Hippocampal formation (tissue), 2 donors: ENCODE measurements at places on chromosomes 3 and 15.
A peak's percentile ranks its signal among the peaks of the same experiment; 100 is the strongest.

- no peak for DNase-seq
Measured at GRCh38 chr15:62241135-62241770, 76.2 kb upstream of the C2CD4B start.

GRCh38 chr3:23873941-23874340, 42.8 kb downstream of the NKIRAS1 start:
- DNase-seq = no peak

DNA sequence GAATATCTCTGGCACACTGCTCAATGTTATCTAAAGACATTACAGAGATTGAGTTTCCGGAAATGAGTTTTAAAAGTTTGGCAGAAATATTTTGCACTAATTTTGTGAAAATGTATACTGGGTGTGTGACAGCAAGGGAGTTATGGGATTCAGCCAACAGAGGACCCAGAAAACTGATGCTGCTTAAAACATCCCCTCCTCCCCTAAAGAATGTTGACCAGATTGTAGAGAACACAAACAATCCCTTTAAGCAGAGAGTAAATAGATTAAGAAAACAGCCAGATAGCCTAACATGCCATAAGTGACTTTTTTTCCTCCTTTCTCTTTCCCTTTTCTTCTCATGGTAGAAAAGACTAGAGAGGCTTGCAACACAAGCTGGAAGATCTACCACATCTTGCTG, 928.0 kb upstream of the ALCAM start:
- no peak for DNase-seq

GRCh38 chr3:179323197-179324110, 623 bp downstream of the ZNF639 start:
- DNase-seq = peak; percentile 79

DNA sequence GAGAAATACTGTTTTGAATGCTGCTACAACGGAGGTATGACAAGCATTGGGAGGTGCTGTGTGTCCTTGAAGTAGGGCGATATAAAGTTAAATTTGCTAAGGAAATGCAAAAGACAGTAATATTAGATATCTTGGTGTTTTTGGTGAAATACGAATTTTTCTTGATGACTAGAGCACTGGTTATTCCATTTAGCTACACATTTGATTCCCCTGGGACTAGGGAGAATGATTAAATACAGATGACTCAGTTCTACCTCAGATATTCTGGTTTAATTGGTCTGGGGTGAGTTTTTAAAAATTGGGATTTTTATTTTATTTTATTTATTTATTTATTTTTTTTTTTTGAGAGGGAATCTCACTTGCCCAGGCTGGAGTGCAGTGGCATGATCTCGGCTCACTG, 18.7 kb upstream of the GADL1 start:
- no peak for DNase-seq

DNA sequence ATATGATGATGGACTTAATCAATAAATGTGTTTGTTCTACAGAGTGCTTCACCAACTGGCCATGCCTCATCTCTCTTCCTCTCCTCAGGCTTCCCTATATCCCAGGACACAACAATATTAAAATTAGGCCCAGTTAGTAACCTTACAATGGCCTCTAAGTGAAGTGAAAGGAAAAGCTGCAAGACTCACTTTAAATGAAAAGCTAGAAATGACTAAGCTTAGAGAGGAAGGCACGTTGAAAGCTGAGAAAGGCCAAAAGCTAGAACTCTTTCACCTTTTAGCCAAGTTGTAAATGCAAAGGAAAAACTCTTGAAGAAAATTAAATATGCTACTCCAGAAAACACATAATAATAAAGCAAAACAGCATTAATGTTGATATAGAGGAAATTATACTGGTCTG, 1010.3 kb downstream of the NAALADL2 start:
- no peak for DNase-seq

DNA sequence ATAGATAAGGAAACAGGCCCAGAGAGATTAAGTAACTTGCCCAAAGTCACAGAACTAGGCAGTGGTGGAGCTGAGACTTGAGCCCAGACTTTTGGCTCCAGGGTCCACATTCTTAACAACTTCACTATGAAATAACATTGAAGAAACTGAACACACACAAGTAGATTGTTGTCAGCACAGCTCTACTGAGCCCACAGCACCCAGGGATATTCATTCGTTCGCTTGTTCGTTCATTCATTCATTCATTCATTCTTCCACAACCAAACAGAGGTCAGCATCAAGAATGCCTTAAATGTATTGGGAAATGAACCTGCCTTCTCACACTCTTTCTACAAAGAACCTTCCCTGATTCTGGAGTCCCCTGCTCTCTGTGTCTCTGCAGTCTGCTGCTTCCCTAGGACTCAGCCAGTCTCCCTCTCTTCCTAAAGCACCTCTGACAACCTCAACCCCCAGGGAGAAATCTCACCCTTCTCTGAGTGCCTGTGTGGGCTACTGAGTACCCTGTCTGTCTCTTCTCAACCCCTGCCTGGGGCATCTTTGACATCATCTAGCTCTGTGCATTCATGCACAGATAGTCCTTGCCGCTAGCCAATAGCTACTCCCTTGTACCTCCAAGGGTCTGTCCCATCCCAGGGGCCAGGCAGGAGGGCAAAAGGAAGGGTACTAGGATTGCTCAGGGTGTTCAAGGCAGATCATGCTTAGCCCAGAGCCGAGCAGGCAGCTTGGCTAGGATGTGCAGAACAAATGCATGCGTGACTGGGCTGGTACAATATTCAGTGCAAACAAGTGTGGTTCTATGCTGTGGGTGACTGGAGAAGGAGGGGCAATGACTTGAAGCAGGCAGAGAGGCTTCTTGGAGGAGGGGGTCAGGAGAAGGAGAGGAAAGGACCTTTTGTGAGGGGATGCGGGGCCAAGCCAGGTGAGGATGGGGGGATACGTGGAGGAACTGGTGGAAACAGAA, 3.4 kb downstream of the LINGO1 start:
- DNase-seq = no peak
